DMS53 (cell line): ENCODE measurements at places on chromosomes 6 and 20.

GRCh38 chr6:147942363-147942762, 400.3 kb upstream of the SASH1 start:
- DNase-seq: no peak

GRCh38 chr6:152671171-152671570, 26.5 kb upstream of the MYCT1 start:
- no peak for DNase-seq

DNA sequence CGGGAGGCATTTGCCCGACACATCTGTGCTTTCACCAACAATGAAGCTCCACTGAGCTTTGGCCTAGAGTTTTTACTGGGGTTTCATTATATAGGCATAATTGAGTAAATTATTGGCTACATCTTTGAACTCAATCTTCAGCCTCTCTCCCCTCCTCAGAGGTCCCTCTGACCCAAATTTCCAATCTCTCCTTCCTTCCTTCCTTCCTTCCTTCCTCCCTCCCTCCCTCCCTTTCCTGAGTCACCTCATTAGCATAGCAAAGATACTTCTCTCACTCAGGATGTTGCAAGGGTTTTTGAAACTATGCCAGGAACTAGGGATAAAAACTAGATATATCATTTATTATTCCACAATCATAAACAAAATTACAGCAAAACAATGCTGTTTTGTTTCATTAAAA, 238.2 kb upstream of the PRND start:
- no peak for DNase-seq

DNA sequence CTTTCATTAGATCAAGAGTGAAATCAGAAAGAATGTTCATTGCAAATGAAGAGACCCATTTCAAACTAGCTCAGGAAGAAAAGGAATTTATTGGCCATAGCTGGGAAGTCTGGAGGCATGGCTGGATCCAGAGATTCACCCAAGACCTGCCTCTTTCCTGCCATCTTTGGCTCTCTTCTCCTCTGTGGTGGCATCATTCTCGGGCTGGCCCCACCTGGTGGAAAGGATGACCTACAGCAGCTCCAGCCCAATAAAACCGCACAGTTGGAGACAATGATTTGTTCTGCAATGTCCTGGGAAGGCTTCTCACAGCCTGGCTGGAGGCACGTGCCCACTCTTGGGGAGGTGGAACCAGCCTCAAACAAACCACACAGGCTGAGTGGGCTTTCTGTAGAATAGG, 18.1 kb upstream of the FERMT1 start:
- peak; percentile 61 for DNase-seq

GRCh38 chr6:125748406-125749172, 843 bp upstream of the HEY2 start:
- peak; percentile 76 for DNase-seq

- no peak for DNase-seq
Observed at GRCh38 chr6:9612489-9612888, 802.4 kb downstream of the TFAP2A start.

DNA sequence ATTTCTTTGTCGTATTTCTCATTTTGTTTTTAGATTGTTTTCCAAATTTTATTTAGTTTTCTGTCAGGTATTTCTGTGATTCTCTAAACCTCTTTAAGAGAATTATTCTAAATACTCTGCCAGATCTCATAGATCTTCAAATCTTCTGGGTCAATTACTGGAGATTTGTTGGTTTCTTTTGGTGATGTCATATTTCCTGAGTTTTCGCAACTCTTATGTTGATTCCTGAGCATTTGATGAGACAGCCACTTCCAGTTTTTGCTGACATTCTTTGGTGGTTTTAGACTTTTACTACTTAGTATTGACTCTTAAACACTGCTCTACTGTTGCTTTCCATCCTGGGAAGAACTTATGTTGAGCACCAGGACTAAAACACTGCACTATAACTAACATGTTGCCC, 21.9 kb downstream of the ADGB start:
- DNase-seq: no peak

GRCh38 chr6:150881911-150882481, 16.5 kb downstream of the MTHFD1L start:
- no peak for DNase-seq

GRCh38 chr6:124655866-124656265, 306.4 kb upstream of the RNF217 start:
- DNase-seq: no peak
